Omental fat pad (tissue), 4 donors: ENCODE measurements at places on chromosomes 1 and 21. TPM values are rescaled to one million over a fixed set of nuclear protein-coding genes. Genes with fewer than 3 reads are reported as not detected.

- no peak for DNase-seq
Measured at GRCh38 chr1:34113362-34113761, 51.7 kb downstream of the CSMD2 start.

- DNase-seq = no peak
Measured at GRCh38 chr1:48251821-48252220, 29.3 kb downstream of the SLC5A9 start.

DNA sequence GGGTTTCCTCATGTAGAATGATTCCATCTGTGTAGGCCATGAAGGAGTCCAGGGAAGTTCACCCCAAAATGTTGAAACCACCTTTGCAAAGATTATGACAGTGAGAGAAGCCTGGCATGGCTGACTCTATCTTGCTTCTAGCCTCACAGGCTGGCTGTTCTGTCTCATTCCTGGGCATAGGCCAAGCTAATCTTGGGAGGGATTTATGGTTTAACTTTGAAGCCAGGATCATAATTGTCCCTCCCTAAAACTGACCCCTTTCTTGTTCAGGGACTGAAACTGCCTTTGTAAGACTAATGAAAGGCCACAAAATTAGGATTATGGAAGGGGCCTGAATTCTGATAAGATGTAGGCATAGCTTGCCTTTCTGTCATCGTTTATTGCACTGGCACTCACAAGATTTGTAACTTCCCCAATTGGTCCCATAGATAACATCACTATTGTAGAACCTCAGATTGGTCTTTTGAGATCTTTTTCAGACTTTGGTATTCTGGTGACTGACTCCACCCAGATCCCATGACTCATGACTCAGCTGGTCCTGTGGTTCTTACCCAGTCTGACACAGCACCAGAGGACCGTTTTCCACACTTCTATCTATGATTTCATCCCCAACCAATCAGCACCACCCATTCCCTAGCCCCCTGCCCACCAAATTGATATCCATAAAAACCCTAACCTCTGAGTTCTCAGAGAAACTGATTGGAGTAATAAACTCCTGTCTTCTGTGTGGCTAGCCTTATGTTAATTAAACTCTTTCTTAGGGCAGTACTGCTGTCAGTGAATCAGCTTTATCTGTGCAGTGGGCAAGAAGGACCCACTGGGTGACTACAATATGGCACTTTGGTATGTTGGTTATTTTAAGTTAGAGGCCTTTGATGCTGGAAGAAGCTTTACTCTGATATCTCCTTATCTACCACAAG, 13.6 kb upstream of the LAMTOR5 start:
- DNase-seq = no peak

DNA sequence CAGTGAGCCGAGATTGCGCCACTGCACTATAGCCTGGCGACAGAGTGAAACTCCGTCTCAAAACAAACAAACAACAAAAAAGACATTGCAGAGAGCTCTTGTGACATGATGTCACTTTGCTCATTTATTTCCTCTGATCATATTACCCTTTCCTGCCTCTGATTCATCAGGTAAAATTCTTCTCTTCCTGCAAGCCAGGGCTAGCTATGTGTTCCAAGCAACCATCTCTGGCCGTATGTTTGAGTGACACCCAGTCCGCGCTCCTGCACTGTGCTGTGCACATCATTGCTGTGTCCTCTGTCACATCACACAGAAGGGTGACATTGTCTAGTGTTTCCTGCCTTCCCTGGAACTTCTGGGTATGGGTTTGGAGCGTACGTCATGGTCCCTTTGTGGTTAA, 251.3 kb downstream of the PCP4 start:
- DNase-seq = no peak

DNA sequence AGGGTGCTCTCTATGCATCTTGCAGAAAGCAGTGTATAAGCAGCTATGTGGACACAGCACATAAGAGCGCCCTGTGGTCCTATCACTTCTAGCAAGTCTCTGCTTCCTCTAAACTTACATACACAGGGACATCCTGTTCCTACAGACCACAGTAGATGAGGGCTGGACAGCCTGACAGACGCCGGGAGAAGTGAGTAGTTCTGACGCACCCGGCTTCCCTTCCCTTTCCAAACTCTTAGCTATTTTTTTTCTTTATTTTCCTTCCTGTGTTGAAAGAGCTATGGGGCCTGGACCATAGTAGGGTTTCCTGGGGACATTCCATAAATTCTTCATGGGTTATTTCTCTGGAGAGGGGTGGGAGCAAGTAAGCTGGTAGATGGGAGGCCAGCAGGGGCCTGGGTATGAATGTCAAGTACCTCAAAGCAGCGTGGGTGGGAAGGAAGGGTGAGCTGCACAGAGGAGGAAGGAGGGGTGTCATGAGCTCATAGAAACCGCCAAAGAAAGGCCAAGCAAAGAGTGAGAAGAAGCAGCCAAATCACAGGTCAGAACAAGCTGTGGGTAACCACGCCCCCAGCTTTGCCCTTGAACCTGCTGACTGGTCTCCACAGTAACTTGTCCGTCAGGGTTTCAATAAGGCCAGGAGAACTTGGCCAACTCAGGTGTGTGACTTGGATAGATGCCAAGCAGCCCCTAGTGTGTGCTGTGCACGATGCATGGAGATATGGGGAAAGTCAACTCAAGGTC, 36.6 kb downstream of the PLXNA2 start:
- DNase-seq = no peak

GRCh38 chr1:176897350-176898236, 266.9 kb downstream of the ASTN1 start:
- peak; percentile 80 for DNase-seq

DNA sequence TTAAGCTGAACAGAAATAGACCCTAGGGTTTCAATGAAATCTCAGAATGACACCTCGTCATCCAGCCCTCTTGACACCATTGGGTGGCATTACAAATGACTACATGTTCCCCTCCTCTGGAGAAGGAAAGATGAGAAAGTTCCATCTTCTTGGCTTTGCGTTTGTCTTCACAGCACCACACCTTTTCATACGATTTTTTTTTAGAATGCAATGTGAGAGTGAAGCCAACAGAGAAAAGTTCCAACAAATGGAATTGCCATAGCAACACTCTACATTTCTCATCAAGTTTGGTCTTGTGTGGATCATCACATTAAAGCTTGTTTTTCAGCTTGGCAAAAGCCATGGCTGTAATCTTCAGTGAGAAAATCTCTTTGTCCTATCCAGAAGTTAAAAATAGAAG, 183.4 kb upstream of the SNX7 start:
- no peak for DNase-seq

GRCh38 chr1:224800486-224801119, 128.9 kb upstream of the DNAH14 start:
- no peak for DNase-seq

DNA sequence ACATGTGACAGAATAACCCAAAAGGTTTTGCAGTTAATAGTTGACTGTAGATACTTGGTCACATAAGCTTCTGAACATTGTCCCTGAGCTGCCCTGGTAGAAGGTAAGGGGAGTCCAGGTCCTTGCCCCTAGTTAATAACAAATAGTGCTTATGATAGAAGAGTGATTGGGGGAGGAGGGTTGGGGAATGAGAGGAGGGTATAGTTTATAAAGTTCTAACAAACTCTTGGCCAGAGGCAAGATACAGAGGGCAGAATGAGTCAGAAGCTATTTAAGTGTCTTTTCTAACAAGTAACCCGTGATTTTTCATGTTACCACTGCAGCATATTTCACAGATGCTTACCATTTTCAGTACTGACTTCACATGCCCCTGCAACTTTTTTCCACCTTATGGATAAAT, 26.7 kb upstream of the MYOCOS start:
- DNase-seq = no peak

DNA sequence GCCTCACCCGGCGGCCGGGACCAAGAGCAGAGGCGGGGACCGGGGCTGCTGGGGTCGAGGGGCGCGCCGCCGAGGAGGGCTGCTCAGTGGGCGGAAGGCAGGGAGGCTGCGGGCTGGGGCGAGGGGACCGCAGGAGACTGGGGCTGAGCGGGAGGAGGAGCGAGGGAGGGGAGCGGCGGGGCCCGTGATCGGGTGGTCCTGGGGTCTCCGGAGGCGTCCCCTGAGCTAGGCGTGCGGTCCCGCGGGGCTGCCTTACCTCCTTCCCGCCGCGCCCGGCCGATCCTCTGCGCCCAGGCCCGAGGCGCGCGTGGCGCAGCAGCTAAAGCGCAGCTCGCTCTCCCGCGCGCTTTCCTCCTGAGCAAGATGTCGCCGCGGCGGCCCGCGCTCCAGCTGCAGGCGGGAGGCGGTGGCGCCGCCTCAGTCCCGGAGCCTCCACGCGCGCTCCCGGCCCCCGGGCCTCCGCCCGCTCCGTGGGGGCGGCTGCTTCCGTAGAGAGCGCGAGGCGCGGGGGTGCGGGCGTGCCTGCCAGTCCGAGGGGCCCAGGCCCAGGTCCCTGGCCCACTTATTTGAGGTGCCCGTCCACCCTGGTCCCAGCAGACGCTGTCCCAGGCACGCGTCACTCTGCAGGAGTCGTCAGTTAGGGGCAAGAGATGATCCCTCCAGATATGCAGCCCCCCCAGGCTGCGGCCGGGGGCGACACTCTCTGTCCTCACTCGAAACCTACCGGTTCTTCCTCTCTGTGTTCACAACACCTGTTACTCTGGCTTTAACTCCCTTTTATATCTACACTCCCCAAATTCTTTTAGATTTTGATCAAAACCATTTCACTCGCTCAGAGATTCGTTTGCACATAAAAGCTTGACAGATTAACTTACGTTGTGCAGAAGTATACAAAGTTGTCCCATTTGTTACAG, at the start of gene CCSAP:
TSS of gene CCSAP (minus strand) at position 392 of the 914 bp plus-strand sequence. CDS start 582 bp downstream, outside the sequence.
- DNase-seq = no peak

- no peak for DNase-seq
Measured at GRCh38 chr1:241081473-241081872, 275.5 kb downstream of the RGS7 start.

- DNase-seq = no peak
Measured at GRCh38 chr1:157944663-157945280, 48.7 kb upstream of the KIRREL1 start.

- no peak for DNase-seq
Measured at GRCh38 chr1:99469550-99469971, 176.4 kb upstream of the PALMD start.

- DNase-seq = no peak
Measured at GRCh38 chr1:109933856-109934711, 23.4 kb downstream of the CSF1 start.

GRCh38 chr1:153032677-153033308, 1.8 kb downstream of the SPRR1B start:
- no peak for DNase-seq

DNA sequence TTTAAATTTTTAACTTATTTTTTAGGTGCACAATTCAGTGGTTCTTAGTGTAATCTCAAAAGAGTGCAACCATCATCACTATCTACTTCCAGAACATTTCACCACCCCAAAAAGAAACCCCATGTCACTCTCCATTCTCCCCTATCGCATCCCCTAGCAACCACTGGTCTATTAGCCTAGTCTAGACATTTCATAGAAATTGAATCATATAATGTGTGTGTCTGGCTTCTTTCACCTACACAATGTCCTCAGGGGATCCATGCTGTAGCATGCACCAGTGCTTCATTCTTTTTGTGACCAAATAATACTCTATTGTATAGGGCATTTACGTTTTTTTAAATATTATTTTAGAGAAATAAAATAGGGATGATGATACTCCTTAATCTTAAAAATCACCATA, 64.7 kb downstream of the JAK1 start:
- DNase-seq = no peak

DNA sequence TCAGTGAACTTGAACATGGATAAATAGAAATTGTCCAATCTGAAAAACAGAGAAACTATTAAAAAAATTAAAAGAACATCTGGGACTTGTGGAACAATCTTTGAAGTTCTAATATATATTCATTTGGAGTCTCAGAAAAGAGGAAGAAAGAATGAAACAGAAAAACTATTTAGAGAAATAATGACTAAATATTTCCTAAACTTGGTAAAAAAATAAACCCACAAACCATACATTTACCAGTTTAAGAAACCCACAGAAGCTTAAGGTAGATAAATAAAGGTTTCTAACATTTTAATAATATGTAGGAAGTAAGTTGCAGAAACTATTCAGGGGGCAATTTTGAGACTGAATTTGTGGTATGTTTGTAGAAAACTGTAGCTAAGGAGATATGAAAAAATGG, 437.8 kb downstream of the PTBP2 start:
- no peak for DNase-seq

- no peak for DNase-seq
Measured at GRCh38 chr21:29258626-29259338, 39.9 kb upstream of the BACH1 start.

- no peak for DNase-seq
Measured at GRCh38 chr1:9400425-9401079, 107.9 kb downstream of the SPSB1 start.

GRCh38 chr1:184051138-184051484, 419 bp upstream of the TSEN15 start:
- DNase-seq = no peak

DNA sequence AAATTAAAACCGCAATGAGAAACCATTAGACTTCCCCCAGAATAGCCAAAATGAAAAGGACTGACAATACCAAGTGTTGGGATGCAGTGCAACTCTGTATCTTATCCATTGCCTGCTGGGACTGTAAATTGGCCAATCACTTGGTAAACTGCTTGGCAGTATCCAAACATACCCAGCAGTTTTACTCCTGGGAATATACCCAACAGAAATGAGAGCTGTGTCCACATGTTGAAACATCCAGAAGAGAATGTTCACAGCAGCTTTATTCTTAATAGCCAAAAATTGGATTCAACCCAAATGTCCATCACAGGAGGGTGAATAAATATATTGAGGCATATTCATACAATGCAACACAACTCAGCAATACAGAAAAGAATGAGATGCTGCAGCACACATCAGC, 13.7 kb upstream of the FAM20B start:
- no peak for DNase-seq

- DNase-seq = no peak
Measured at GRCh38 chr1:66330722-66331141, 203.2 kb upstream of the SGIP1 start.

GRCh38 chr1:38686927-38687255, 172.7 kb downstream of the RRAGC start:
- DNase-seq = no peak

DNA sequence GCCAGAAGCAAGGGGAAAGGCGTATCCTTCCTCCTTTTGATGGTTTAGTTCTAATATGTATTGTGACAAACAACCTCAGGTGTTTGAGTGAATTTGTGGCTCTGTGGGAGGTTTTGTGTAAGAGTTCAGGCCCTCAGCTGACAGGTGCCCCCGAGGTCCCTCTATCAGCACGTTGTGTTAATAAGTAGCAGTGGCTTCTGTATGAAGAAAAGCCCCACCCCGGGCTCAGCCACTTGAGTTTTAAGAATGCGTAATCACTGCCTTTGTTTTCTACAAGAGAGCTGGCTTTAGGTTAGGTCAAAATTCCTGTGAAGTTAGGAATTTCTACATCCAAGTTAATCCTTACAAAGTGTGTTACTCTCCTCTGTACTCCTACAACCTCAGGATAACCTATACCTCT, 92.4 kb upstream of the PGBD5 start:
- no peak for DNase-seq

The GBP1 gene
- total RNA-seq = 58.5 TPM

The FCRL4 gene
- not detected for total RNA-seq

The DISC1 gene
- 14.2 TPM for total RNA-seq

The EVA1C gene
- 108 TPM for total RNA-seq

The CASQ2 gene
- 2.1 TPM for total RNA-seq

The PROK1 gene
- total RNA-seq = 74.1 TPM

The RUNX3 gene
- total RNA-seq = 2.2 TPM

The AQP10 gene
- total RNA-seq = 0.37 TPM

The OR10Z1 gene
- total RNA-seq = not detected

The TMIGD3 gene
- total RNA-seq = 17.1 TPM

The B3GALT5 gene
- not detected for total RNA-seq

The NR5A2 gene
- total RNA-seq = 3.7 TPM

The ST6GALNAC3 gene
- 9.7 TPM for total RNA-seq

The PTAFR gene
- 21.0 TPM for total RNA-seq

The ANGPTL3 gene
- not detected for total RNA-seq
